ENCODE measurements at places on chromosomes 16 and 17.

DNA sequence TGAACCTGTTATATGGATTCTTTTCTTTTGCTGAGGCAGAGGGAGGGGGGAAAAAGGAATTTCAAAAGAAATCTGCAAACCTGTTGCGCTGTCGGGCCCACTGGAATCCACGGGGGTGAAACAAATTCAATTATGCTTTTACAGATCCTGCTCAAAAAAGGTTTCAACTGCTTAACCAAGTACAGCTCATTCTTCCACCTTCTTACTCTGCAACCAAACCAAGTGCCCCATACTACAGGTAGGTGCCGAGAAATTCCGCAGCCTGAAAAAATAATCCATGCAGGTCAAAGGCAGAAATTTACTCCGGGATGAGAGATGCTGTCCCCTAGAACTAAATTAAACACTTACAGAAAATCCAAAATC, 416 bp downstream of the RNF43 start:
- H3K27me3 ChIP-seq = no peaks in the 10 kb centered on the region
- DNase-seq = no peak
- H3K36me3 ChIP-seq = no peaks in the 10 kb centered on the region
- H3K4me1 ChIP-seq = peaks cover 8% of the 10 kb centered on the region

GRCh38 chr16:24539850-24540601, 660 bp downstream of the RBBP6 start:
- peak overlapping the region; percentile 99 for H3K27ac ChIP-seq
- no peak for DNase-seq
- peak overlapping the region; percentile 92 for H3K4me3 ChIP-seq
- no peaks in the 10 kb centered on the region for H3K27me3 ChIP-seq

- H3K4me1 ChIP-seq = peaks cover 4% of the 10 kb centered on the region
- no peak overlapping the region for H3K27ac ChIP-seq
- DNase-seq = no peak
- H3K36me3 ChIP-seq = no peaks in the 10 kb centered on the region
Measured at GRCh38 chr17:77566151-77566550, 392.4 kb upstream of the TNRC6C start.

GRCh38 chr16:69703638-69704037, 22.7 kb downstream of the NQO1 start:
- no peaks in the 10 kb centered on the region for H3K4me1 ChIP-seq
- H3K4me3 ChIP-seq = no peak overlapping the region
- no peak for DNase-seq
- no peaks in the 10 kb centered on the region for H3K27me3 ChIP-seq

GRCh38 chr16:76976101-76976500, 214.9 kb upstream of the MON1B start:
- H3K36me3 ChIP-seq = no peaks in the 10 kb centered on the region
- H3K4me3 ChIP-seq = no peak overlapping the region
- H3K27me3 ChIP-seq = peaks cover 3% of the 10 kb centered on the region
- H3K27ac ChIP-seq = no peak overlapping the region
- peak; percentile 2 for DNase-seq
- peaks cover 2% of the 10 kb centered on the region for H3K4me1 ChIP-seq

- H3K4me1 ChIP-seq = no peaks in the 10 kb centered on the region
- peaks cover 2% of the 10 kb centered on the region for H3K27me3 ChIP-seq
- no peak for DNase-seq
- peaks cover 2% of the 10 kb centered on the region for H3K36me3 ChIP-seq
Measured at GRCh38 chr17:15422392-15422965, 44.9 kb downstream of the CDRT4 start.

- H3K4me3 ChIP-seq = no peak overlapping the region
- H3K27ac ChIP-seq = no peak overlapping the region
- no peak for DNase-seq
- no peaks in the 10 kb centered on the region for H3K27me3 ChIP-seq
Measured at GRCh38 chr16:79042886-79043285, 557.7 kb downstream of the MAF start.

DNA sequence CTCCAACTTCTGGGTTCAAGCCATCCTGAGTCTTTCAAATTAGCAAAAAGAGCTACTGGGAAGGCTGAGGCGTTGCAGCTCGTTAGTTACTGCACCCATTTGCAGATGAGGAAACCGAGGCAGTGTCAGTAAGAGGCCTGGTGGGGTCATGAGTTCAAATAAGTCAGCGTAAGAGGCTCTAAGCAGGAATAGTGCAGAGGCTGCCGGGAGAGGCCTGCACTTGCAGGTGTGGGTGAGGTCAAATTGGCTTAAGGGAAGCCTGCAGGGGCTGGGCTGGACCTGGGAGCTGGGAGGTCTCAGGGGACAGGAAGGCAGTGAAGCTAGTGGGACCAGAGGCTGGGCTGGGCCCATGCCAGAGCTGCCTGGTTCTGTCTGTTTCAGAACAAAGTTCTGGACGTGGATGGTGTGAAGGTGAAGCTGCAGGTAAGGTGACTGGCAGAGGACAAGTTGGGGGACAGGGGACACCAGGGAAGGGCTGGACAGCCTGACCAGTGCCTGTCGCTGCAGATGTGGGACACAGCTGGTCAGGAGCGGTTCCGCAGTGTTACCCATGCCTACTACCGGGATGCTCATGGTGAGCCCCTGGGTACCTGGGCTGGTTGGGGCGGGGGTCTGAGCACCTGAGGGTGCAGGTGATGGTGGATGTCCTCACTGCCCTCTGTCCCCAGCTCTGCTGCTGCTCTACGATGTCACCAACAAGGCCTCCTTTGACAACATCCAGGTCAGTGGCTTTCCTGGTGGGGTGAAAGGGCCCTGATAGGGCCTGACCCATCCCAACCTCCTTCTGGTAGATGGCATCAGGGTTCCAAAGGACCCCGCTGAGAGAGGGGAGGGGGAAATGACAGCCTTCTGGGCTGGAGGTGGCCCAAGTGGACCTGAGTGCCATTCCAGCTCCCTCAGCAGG, 3.0 kb downstream of the RAB26 start:
- DNase-seq = no peak
- H3K27ac ChIP-seq = no peak overlapping the region
- H3K4me1 ChIP-seq = peaks cover 33% of the 10 kb centered on the region
- H3K27me3 ChIP-seq = no peaks in the 10 kb centered on the region
- peak overlapping the region; percentile 46 for H3K4me3 ChIP-seq

Measured in memory B cell (primary cell).